ENCODE measurements at places on chromosomes 1 and 21.

GRCh38 chr1:228083871-228084278 is 1.4 kb downstream of the ARF1 start:
- DNase-seq: no peak

DNA sequence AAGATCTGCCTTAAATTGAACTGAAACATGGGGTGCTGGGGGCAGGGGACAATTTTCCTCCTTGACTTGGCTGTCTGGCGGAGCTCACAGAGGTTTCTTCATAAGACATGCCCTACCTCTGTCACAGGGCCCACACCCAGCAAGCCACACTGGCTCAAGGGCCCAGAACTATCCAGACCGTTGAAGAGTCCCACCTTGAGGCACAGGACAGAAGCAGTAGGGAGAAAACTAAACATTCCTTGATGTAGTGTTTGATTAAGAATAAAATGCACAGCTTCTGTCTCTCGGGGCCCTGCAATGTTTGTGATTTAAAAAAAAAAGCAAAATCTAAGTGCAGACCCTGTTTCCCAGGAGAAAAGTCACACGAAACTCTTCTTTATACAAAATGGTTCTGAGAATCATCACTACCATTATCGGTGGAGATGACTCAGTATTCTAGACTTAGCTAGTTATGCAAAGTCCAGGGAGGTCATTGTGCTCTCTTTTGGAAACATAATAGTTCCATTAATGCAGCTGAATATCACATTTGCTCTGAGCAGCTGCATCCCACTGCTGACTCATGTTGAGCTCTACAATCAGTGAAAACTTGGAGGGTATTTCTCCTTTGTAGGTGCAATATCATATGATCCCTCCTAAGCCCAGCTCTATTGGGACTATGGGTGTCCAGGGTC is 53.6 kb upstream of the DIRAS3 start:
- peak; percentile 29 for DNase-seq

GRCh38 chr1:119829625-119830024 is 18.4 kb upstream of the REG4 start:
- peak; percentile 18 for DNase-seq

DNA sequence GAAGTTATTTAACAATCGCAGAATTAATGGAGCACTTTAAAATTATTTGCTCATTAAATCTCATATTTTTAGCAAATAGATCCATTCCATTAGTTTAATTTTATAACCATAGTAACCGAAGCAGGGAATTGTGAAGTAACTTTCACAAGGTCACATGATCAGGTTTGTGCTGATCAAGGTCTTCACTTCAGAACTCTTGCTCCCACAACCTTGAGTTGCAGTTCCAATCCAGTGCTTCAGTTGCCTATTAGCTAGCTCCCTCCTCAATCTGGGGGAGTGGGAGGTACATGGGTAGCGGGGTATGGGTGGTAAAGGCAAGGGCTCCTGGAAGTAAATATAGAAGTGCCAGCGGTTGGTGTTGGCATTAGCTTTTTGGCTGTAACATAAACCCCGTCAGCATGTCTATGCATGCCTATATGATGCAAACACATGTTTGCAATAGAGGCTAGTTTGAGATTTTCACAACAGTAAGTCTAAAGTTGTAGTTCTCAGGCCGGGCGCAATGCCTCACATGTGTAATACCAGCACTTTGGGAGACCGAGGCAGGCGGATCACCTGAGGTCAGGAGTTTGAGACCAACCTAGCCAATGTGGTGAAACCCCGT is 5.8 kb downstream of the ATP5IF1 start:
- no peak for DNase-seq

DNA sequence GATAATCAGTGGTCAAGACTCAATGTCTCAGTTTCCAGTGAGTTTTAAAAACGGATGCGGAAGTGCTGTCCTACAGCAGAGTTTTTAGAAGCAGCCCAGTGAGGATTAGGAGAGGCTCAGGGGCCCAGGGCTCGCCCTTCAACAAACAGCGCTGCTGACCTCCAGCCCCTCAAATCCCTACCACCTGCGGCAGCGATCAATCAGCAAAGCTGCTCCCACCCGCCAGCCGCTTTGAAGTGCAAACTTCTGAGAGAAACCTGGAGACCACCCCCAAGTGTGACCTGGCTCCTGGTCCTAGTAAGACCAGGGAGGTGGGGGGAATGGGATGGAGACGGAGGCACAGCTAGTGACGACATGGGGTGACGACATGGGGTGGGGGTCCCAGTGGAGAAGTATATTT is 14.4 kb downstream of the ZBTB17 start:
- no peak for DNase-seq

- no peak for DNase-seq
Observed at GRCh38 chr1:246641394-246641793, 75.1 kb downstream of the CNST start.

- DNase-seq: no peak
Observed at GRCh38 chr1:199929556-199929955, 98.0 kb upstream of the NR5A2 start.

DNA sequence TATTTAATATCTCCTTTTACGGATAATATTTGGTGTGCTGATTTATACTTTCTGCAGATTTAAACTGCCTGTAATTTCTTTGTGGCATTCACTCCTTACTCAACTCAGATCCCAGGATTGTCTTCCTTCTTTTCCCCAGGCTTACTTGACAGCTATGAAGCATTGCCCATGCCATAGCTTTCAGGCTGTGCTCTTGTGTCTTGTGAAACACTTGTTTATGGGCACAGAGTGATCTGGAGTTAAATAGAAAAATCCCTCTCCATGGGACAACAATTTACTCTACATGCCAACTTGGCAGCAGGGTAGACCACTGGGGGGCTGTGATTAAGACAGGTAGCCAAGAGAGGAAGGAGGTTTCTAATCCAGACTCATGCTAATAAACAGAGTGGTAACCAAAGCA is 57.4 kb downstream of the PPP1R12B start:
- no peak for DNase-seq

DNA sequence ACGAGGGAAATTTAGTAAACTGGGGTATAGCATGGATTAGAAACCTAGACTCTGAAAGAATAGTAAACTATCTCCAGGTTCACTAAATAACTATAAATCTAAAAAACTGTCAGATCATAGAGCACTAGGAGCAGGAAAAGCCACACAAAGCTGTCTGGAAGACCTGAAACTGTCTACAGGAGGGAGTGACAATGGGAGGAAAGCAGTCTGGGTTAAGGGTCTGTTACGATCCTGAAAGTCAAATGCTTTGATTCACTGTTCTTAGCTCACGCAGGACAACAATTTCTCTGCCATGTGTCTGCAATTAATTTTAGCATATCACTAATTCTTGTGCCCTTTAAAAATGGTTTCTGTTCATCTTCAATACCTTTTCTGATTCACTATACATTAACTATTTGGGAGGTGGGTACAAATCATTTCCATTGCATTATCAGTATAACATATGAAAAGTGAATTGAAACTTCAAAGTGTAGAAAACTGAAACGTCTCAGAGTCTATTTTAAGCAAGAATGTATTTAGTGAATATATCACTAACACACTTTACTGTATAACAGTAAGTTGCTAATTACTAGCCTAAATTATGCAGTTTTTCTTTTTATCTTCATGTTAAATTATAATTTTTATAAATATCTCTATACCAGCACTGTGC is 18.4 kb downstream of the CEP170 start:
- no peak for DNase-seq

DNA sequence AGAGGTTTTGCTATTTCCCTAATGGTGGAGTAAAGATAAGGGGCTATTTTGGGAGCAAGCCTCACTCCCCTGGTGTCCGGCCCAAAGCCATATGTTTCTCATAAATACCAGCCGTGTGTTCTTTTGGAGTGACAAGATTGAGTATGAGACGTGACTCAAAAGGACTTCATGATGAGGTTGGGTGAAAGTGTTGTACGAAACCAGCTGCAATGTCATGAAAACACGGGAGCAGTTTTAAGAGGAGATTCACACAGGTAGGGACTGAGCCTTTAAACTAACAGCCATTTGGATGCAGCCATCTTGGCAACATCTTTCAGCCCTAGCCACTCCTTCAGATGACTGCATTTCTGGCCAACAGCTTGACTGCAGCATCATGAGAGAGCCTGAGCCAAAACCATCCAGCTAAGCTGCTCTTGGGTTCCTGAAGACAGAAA is 532.3 kb upstream of the USP24 start:
- no peak for DNase-seq

GRCh38 chr21:43367296-43367695 is 59.6 kb downstream of the SIK1 start:
- DNase-seq: no peak

DNA sequence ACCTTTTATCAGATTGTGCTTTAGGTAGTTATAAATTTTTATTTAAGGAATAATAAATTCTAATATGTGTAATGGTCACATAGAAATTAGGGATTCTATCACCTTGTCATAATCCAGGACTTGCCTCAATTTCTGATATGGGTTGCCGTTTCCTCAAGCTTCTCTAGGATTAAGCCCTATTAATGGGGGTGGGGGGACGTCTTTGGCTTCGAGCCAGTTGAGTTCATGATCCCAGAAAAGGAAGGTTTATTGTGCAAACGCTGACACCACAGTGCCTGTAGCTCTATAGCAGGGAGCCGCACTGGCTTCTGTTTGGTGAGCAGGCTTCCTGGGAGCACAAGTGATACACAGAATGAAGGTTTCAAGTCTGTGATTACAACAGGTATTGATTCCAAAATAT is 22.0 kb upstream of the VAMP3 start:
- no peak for DNase-seq

DNA sequence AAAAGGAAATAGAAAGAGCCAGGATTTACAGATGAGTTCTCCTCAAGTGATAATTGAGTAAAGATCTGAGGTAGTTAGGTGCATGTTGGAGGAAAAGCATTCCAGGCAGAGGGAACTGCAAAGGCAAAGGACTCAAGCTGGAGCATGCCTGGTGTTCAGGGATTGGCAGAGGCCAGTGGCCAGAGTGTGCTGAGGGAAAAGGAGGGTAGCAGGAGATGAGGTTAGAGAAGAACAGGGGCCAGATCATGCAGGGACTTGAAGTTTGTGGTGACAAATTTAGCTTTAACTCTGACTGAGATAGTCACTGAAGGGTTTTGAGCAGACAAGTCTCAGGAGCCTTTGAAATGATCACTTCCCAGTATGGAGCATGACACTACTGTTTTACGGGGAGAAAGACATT is 19.0 kb upstream of the GTF2B start:
- DNase-seq: no peak

GRCh38 chr1:63148825-63149645 is 173.3 kb upstream of the FOXD3 start:
- DNase-seq: no peak

DNA sequence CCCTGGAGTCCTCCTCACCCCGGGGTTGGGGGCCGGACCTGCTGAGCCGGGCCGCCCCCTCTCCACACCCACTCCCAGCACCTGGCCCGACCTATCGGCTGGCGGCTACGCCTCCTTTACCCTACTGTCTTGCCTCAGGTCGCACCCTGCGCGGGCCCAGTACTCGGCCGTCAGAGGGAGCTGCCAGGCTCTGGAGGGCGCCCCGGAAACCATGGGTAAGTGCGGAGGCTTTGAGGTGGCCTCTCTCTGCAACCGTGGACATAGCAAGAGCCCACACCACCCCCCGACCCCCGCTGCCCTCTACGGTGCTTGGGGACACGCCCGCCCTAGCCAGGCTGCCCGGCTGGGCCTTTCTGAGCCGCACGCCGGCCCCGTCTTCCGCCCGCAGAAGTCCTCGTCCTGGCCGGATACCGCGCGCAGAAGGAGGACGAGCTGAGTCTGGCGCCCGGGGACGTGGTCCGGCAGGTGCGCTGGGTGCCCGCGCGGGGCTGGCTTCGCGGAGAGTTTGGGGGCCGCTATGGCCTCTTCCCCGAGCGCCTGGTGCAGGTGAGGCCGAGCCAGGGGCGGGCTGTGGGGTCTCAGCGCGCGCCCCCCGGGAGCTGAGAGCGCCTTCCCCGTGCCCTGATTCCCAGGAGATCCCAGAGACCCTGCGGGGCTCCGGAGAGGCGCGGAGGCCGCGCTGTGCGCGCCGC is at the start of gene SH3D21:
Gene SH3D21 (plus strand): TSS at position 159 of the 692 bp plus-strand sequence. CDS start 53 bp downstream, at position 212.
- DNase-seq: no peak

DNA sequence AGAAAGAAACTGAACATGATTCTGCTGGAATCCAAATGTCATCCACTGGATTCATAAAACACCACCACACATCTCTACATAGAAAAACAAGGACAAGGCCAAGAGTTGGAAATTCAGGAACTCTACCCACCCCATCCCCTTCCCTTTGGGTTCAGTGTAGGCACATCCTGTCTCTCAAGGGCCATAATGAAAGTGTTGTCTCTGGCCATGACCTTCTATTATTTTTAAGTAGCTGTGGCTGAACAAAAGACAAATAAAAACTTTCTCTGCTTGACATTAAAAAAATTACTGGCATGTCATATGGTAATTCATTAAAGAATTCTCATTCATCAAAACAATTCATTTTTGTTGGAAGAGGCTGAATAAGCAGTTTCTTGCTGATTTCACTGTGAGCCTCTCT is 54.9 kb upstream of the ZBTB18 start:
- no peak for DNase-seq

GRCh38 chr1:172404121-172404520 is 16.4 kb upstream of the C1orf105 start:
- no peak for DNase-seq

- DNase-seq: peak; percentile 66
Observed at GRCh38 chr1:159831412-159832141, 4.9 kb downstream of the SLAMF8 start.

GRCh38 chr1:211625040-211625439 is 46.1 kb upstream of the SLC30A1 start:
- DNase-seq: no peak

- DNase-seq: no peak
Observed at GRCh38 chr1:206784471-206784903, 12.2 kb upstream of the IL10 start.

DNA sequence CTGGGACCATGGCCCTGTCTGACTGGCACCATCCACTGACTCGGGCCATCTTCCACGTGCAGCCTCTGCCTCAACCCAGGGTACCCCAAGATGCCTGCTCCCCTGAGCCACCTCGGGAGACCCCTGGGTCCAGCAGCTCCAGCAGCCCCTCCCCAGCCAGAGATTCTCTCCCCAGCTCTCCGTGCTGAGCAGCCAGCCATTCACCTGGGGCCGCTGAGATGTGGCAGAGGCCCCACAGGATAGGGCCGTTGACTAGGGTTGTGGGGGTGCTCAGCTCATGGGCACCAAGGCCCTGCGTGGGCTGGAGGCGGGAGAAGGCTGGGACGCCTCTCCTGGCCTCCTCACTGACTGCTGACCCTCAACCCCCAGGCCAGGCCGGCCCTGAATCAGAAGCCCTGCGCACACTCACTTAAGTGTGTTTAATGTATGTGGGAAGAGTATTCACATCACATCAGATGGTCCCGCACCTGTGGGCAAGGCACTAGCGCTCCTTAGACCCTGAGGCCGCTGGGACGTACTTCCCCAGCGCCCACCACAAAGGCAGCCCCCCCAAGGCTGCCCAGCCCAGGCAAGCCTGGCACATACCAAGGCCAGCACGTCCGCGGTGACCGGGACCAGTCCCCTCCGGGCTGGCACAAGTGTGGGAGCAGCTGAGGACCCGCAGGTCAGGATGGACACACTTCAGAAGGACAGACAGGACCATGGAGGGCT is 27.8 kb downstream of the SLC19A1 start:
- no peak for DNase-seq

DNA sequence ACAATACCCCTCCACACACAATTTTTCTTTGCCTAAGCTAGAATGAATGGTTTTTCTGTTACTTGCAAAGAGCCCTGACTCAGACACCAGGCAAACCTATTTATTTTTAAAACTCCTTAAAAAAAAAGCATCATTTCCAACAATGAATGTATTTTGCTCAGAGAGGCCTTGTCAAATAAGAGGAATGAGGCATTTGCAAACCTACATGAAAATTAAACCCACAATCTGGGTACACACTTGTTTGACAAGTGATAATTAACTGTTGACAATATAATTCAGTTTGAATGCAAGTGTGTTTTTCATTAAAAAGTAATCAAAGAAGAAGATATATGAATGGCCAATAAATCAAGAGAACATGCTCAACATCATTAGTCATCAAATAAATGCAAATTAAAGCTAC is 339.5 kb downstream of the PTPRU start:
- no peak for DNase-seq
